ENCODE measurements at places on chromosomes 7 and 10.

DNA sequence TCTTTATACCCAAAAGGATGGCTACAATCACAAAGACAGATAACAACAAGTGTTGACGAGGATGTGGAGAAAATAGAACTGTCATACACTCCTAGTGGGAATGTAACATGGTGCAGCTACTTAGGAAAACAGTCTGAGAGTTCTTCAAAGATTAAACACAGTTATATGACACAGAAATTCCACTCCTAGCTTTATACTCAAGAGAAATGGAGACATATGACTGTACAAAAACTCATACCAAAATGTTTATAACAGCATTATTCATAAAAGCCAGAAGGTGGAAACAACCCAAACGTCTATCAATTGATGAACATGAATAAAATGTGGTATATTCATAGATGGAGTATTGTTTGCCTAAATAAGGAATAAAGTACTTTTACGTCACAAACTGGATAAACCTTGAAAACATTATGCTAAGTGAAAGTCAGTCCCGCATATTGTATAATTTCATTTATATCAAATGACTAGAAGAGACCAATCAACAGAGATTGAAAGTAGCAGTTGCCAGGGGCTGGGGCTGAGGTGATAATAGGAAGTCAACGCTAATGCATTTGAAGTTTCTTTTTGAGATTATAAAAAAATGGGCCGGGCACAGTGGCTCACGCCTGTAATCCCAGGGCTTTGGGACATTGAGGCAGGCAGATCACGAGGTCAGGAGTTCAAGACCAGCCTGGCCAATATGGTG lies 61.6 kb upstream of the SRPK2 start:
- DNase-seq, result no peak

GRCh38 chr7:11155883-11156282 lies 182.2 kb downstream of the PHF14 start:
- DNase-seq, result no peak

- no peak for DNase-seq
Measured at GRCh38 chr7:101377189-101377736, 14.6 kb downstream of the COL26A1 start.

DNA sequence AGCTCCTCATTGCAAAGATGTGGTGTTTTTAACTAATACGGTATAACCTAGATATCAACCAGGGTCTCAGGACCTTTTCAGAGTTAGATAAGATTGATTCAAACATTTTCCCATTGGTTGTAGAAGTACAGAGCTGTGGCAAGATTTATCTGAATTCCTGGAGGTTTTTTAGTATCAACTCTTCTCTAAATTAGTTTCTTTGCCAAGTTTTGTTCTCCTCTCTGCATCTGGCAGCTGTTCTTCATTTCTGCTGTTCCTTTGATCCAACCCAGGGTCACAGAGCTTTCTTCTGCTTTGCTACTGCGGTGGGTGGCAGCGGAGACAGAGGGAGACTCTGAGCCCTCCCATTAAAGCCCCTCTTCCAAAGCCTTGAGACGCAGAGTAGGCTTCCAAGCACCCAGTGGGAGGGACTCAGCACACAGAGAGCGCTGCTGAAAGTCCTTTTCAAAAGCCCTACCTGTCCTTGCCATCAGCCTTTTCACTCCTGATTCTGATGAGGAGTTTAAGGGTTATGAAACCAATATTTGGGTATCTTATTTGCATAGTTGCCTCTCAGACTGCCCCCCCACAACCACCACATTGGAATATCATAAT lies 146.3 kb upstream of the EEPD1 start:
- no peak for DNase-seq

- DNase-seq, result no peak
Measured at GRCh38 chr7:132495936-132496335, 80.3 kb downstream of the PLXNA4 start.

Data from activated CD8-positive, alpha-beta memory T cell treated with anti-CD3 and anti-CD28 coated beads for 24 hours (primary cell).